ENCODE measurements at places on chromosomes 13 and 19. TPM values are rescaled to one million over a fixed set of nuclear protein-coding genes. Genes with fewer than 3 reads are reported as not detected.

The SLC25A41 gene
- total RNA-seq, result not detected

The ZNF524 gene
- total RNA-seq, result 35.0 TPM

The GARIN5A gene
- 0.15 TPM for total RNA-seq

The ZNF491 gene
- total RNA-seq, result 1.8 TPM

The EBI3 gene
- total RNA-seq, result not detected

The PRR22 gene
- 4.9 TPM for total RNA-seq

The C5AR1 gene
- not detected for total RNA-seq

The CEACAM20 gene
- total RNA-seq, result not detected

The SPC24 gene
- 68.0 TPM for total RNA-seq

The OR7A5 gene
- total RNA-seq, result not detected

The ZNF417 gene
- total RNA-seq, result 24.2 TPM

The APOC4 gene
- total RNA-seq, result not detected

The THSD8 gene
- total RNA-seq, result 12.6 TPM

The BTBD2 gene
- 63.9 TPM for total RNA-seq

The RFPL4AL1 gene
- total RNA-seq, result not detected

The ZNF154 gene
- total RNA-seq, result 2.2 TPM

The CATSPERD gene
- not detected for total RNA-seq

The ZNF234 gene
- total RNA-seq, result 13.4 TPM

The CYSLTR2 gene
- 4.0 TPM for total RNA-seq

Data from activated naive CD4-positive, alpha-beta T cell treated with anti-CD3 and anti-CD28 coated beads, Interleukin-2, amount 10 ng/mL, durations not matched to agents 5 hours and 36 hours (primary cell).